Activated T-cell treated with anti-CD3 and anti-CD28 coated beads, Interleukin-2, amount 50 U/mL, for 72 hours (primary cell): ENCODE measurements at places on chromosomes 2 and 18. TPM values are rescaled to one million over a fixed set of nuclear protein-coding genes. Genes with fewer than 3 reads are reported as not detected.

DNA sequence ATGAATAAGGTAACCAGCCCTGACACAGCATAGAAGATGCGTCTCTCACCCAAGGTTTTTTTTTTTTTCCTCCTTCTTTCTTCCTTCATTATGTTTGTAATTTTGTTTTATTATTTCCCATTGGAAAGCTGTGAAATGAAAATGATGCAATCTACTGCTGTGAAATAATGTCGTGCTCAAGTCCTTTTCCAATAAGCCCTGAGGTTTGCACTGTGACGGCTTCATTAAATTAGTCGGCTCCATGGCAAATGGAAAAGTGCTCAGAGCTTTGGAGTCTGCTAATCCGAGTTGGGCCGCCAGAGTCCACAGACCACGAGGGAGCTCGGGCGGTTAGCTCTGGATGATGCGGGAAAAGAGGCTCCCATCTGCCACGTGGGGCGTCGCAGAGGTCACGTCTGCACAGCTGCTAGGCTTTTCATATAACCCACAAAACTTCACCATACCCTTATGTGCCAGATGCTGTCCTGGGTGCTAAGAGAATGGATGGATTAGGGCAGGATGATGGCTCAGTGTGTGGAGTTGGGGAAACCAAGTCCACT lies 92.3 kb upstream of the CAPN13 start:
- no peak for DNase-seq

DNA sequence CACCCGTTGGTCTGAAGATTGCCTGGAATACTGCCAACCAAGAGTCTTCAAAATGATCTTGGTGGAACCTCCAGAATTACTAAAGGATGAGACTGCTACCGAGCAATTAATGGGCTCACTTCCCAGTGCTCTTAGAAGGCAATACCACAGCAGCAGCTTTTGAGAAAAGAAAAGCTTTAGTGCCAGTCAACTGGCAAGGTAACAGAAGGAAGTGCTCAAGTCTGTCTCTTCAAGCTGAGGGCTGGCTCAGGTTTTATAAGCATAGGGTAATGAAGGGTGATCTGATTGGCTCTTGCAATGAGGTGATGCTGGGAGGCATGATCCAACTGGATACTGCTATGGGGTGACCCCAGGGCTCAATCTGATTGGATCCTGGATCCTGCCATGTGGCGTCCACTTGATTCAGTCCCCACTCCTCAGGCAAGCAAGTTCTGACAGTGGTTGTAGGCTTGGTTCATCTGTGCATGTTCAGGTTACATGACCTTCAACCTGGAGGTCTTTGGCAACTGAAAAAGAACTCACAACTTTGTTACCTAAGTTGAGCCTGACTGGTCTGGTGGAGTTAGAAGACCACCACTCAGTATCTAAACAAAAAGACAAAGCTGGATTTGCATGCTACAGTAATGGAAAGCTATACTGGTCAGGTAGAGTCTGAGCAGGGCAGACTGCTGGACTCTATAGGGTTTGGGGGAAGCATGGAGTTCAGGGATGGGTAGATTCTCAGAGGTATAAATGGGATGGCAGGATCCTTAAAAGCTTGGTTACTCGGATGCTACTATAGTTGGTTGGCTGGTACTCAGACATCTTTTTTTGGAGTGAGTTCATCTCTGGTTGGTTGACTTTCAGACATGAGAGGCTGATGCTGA lies 14.0 kb upstream of the RIF1 start:
- no peak for DNase-seq

DNA sequence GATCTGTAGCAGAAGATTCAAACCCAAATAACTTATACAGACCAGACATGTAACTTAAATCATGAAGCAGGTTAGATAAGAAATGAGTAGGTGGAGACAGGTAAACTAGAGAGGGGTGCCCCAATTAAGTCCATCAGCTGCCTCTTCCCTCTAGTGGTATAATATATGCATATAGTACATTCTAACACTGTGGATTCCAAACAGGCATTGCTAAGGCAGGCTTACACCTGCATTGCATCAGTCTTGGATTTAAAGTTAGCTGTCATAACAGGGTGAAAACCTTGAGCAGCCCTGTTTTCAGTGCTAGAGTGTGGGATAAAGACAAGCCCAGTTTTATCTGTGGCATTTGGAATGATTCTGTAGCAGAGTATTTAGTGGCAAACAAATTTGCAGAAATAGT lies 63.4 kb downstream of the NYAP2 start:
- no peak for DNase-seq

- peak; percentile 67 for DNase-seq
These were observed at the start of gene EMILIN2 for GRCh38 chr18:2846636-2847316. EMILIN2 (plus strand) TSS chr18:2847006; CDS start chr18:2847189, 183 bp downstream.

DNA sequence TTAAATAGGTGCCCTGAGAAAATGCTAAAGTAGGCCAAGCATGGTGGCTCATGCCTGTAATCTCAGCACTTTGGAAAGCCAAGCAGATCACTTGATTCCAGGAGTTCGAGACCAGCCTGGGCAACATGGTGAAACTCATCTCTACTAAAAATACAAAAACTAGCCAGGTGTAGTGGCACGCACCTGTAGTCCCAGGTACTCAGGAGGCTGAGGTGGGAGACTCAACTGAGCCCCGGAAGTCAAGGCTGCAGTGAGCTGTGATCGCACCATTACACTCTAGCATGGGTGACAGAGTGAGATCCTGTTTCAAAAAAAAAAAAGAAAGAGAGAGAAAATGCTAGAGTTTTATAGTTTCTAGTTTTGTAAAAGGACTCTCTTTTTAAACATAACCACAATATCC lies 12.0 kb downstream of the ANKRD44 start:
- no peak for DNase-seq

DNA sequence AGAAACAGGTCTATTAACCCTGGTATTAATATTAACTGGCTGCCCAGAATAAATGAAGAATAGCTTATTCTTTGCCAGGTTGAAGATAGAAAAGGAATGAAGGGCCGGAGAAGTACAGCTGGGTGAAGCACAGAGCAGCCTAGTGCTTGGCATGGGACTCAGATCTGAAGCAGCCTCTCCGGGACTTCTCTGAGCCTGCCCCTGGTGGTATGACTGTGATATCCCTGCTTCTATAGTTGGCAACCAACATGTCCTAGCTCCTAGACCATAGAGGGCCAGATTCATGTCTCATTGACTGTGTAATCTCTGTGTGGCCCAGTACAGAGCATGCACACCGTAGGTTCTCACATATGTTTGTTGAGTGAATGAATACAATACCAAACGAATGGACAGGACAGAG lies 107.8 kb downstream of the MSH2 start:
- DNase-seq: no peak

GRCh38 chr2:46350029-46350689 lies 53.0 kb downstream of the EPAS1 start:
- no peak for DNase-seq

DNA sequence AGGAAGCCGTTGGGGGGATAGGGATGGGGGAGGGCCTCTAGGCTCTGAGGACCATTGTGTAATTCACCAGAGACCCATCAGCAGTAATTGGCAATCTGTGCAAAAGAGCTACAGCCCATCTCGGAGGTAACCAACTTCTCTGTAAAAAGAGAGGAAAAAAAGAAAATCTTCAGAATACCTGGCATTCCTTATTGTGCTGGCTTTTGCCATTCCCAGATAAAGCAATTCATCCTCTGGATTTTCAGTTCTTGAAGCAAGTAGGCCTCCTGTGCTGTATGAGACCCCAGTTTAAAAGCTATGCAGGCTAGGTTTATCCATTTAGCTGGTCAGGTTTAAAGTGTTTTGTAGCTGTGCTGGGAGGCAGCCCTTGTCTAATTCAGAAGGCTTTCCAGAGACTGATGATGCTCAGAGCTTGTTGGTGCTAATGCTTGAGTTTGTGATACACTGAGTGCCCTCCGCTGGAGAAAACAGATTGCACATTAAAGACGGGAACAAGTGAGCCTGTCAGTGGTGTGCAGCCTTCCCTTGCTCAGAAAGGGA lies at the start of gene LRRTM4:
Gene LRRTM4 (minus strand): TSS at position 446 of the 540 bp plus-strand sequence.
- DNase-seq: no peak

The MAP3K19 gene
- total RNA-seq: not detected

The STEAP3 gene
- not detected for total RNA-seq

The MEIS1 gene
- 0.34 TPM for total RNA-seq

The PPIG gene
- 80.0 TPM for total RNA-seq
